ENCODE measurements at places on chromosomes 16 and 17.

- no peak for DNase-seq
Observed at GRCh38 chr16:87464691-87465300, 28.0 kb downstream of the ZCCHC14 start.

GRCh38 chr17:72602517-72603419 lies 481.9 kb downstream of the SOX9 start:
- DNase-seq: no peak

GRCh38 chr16:13014476-13014875 lies 113.1 kb downstream of the SHISA9 start:
- no peak for DNase-seq

DNA sequence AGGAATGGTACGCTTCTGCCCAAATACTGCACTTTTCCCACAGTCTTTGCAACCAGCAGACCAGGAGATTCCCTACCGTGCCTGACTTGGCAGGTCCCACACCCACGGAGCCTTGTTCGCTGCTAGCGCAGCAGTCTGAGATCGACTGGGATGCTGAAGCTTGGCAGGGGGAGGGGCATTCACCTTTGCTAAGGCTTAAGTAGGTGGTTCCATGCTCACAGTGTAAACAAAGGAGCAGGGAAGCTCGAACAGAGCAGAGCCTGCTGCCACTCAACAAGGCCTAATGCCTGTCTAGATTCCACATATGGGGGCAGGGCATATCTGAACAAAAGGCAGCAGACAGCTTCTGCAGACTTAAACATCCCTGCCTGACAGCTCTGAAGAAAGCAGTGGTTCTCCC lies 107.2 kb upstream of the TMEM97 start:
- no peak for DNase-seq

DNA sequence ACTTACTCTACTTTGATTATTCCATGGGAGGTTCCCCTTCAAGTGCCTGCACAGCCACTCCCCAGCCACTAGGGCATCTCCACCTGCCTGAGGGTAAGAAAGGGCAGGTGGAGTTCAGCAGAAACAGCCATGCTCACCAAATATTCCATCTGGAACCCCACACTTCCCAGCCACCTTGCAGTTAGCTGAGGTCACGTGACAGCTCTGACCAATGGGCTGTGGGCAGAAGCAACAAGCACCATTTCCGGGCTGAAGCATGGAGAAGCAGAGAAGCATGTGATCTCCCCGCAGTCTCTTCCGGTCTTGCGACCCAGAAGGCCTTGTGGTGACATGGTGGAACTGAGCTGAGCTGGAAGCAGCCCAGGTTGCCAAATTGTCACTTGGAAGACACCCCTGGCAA lies 108.6 kb downstream of the CCT6B start:
- no peak for DNase-seq

GRCh38 chr16:85479972-85480726 lies 133.0 kb upstream of the GSE1 start:
- no peak for DNase-seq

DNA sequence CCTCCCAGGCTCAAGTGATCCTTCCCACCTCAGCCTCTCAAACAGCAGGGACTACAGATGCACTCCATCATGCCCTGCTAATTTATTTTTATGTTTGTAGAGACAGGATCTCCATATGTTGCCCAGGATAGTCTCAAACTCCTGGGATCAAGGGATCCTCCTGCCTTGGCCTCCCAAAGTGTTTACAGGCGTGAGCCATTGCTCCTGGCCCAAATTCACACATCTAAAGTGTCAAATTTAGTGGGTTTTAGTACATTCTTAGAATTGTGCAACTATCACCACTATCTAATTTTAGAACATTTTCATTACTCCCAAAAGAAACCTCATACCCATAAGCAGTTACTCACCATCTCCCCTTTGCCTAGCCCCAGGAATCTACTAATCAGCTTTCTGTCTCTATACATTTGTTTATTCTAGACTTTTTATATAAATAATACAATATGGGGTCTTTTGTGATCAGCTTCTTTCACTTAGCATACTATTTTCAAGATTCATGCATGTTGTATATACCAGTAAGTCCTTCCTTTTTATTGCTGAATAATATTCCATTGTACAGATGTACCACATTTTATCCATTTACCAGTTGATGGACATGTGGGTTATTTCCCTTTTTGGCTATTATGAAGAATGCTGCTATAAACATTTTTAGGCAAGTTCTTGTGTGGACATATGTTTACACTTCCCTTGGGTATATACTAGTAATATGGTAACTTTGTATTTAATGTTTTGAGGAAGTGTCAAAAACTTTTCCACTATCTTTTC lies 25.1 kb upstream of the ITGA2B start:
- DNase-seq: no peak

- DNase-seq: no peak
Observed at GRCh38 chr16:4513086-4513860, 25.3 kb downstream of the CDIP1 start.

DNA sequence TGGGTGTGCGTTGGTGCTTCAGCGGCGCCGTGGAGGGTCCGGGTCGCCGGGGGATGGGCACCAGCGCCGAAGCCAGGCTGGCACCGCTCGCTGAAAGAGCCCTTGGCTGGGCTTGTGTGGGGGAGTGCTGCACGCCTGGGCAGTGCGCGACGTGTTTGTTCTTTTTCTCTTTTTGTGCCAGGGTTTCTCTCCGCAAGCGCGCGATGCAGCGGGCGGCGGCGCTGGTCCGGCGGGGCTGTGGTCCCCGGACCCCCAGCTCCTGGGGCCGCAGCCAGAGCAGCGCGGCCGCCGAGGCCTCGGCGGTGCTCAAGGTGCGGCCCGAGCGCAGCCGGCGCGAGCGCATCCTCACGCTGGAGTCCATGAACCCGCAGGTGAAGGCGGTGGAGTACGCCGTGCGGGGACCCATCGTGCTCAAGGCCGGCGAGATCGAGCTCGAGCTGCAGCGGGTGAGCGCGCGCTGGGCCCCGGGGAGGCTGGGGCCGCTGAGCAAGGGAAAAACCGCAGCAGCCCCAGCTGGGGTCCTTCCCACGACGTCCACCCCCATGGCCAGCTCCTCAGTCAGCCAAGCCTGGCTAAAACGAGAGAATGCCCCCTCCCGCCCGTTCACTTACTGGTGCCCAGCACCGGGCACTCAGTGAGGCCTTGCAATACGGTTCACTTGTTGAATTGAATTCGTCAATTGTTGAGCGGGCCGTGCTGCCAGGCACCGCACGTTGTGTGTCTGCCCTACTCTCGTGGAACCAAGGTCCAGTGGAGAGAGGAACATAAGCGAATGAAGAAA lies 541 bp downstream of the GPT2 start:
- DNase-seq: no peak

DNA sequence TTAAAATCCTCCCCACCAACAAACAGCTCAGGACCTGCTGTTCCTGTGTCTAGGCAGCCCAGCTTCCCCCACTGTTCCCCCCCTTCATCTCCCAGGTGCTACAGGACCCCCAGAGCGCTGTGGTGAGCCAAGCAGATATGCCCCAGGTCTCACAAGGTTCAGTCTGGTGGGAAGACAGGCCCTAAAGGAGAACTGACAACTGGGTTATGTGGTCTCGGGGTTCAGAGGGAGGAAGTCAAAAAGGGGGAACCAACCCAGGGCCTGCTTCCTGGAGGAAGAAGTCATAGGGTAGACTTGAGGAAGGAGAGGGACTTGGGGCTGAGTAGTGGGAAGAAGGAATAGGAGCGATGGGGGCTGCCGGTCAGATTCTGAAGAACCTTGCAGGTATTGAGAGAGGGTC lies 2.6 kb downstream of the RIPOR1 start:
- no peak for DNase-seq

DNA sequence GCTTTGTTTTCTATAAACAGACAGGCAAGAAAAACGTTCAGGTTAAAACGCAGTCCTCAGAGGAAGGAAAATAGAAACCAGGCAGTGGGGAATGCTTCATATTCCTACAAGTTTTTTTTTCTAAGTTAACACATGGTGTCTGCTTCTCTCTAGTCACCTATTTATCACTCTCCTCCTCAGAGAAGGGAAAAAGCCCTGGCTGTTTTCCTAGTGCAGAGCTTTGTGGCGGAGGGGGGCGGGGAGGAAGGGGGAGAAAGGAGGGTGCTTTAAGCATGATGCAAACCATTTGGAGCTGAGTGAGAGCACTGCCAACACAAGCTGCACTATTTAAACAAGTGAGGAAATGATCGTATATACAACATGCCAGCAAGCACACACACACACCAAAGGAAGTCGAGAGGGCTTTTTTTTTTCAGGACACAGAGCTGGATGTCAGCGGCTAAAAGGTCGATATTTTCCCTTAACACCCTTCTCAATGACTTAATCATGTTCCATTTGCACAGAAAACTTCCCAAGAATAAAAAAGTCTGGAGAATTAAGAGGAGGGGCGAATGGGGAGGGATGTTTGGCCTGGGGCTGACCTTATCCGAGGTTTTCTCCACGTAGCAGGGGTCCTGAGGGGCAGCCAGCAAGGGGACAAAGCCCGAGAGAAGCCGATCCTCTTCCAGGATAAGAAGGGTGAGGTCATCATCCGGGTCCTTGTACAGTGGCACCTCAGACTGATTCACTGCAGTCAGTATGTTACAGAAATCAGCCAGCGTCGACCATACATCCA lies 117.4 kb downstream of the HIC1 start:
- no peak for DNase-seq

DNA sequence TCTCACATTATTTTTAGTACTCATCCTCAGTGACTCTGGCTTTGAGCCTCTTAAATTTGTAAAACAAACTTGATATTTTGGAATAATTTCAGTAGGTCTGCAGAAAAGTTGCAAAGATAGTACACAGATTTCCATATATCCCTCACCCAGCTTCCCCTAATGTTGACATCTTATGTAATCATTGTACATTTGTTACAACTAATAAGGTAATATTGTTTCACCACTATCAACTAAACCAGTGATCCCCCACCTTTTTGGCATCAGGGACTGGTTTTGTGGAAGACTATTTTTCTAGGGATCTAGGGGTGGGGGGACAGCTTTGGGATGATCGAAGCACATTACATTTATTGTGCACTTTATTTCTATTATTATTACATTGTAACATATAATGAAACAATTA lies 391.2 kb downstream of the CA10 start:
- no peak for DNase-seq

GRCh38 chr17:80645706-80646325 lies 101.2 kb downstream of the RPTOR start:
- no peak for DNase-seq

DNA sequence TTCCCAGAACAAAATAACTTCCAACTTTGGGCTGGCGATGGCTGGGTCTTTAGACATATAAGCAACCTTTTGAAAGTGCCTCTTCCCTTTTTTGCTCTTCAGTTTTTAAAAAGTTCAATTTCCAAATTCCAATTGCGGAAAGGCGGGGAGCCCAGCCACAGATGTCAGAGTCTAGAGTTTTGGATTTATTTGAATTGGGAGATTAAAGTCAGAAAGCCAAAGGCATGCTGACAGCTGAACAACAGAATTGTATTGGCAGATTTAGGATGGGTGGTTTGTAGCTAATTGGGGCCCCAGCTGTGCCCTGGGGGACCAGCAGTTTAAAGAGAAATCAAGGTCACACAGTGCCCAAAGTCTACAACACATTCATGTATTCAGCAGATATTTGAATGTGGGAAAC lies 10.5 kb downstream of the YPEL2 start:
- no peak for DNase-seq

DNA sequence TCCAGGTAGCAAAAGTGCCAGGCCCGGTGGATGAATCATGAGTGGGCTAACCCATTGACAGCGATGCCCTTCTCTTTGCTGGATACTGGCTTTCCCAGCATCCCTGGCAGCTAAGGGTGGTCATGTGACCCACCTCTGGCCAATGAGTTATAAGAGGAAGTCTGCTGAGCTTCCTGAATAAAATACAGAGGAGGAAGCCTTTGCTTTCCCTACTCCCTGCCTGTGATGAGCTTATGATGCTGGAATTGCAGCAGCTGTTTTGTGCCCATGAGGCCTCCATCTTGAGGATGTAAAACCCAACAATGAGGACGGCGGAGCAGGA lies 15.0 kb upstream of the ATP2A3 start:
- no peak for DNase-seq

DNA sequence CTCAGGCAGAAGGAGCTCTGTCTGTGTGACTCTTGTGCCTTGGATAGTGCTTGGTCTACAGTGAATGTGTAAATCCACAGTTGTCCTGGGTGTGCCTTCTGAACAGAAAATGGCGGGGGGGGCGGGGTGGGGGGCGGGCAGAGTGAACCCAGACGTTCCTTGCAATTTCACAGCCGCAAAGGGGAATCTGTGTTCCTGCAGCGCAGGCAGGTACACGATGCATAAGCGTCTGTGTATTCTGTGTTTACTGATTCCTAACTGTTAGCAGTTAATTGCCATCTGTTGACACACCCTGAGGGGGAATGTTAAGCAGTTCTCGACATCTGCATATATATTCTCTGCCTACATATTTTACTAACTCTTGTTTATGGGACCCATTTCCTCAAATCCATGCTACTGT lies 123.5 kb upstream of the ZFHX3 start:
- no peak for DNase-seq

- DNase-seq: no peak
Observed at GRCh38 chr17:36212966-36213365, 2.1 kb downstream of the CCL4L2 start.

DNA sequence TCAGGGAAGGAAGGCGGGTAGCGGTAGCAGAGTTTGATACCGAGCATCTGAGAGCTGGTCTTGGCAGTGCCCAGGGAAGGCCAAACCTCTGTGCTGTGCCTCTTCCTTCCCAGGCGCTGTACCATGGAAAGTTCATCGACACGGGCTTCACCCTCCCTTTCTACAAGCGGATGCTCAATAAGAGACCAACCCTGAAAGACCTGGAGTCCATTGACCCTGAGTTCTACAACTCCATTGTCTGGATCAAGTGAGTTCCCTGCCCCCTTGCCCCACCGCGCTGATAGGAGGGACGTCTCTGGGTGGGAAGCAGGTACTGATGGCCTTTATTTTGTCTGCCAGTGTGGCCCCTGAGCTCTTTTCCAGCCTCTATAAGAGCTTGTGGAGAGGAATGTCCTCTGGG lies 15.4 kb upstream of the CLEC18A start:
- no peak for DNase-seq

DNA sequence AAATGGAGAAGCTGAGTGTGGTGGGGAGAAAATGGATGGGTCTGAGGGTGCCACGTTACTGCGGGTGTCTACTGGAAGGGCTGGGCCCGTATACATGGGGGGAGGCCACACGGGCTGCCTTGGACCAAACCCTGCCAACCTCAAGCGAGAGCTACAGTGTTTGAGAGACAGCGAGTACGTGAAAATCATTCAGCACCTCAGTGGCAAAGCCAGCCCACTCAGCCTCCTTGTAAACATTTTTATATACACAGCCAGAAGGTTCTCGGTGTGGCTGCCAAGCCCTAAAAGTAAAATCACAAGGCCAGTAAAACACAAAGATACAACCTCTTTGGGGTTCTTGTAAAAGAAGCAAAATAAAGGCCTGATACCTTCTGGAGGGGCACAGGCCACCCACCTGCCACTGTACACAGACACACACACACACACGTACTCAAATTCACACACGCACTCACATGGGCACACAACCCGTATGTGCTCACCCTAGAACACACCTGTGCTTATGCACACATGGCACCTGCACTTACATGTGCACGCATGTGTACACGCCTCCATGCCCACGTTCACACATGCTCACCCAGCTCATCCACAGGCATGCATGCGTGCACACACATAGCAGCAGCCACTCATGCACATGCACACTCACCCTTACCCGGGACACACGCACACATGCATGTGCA lies 102.8 kb downstream of the GSG1L start:
- no peak for DNase-seq

All from central memory CD4-positive, alpha-beta T cell (primary cell).